ENCODE measurements at places on chromosomes 1 and 21.

DNA sequence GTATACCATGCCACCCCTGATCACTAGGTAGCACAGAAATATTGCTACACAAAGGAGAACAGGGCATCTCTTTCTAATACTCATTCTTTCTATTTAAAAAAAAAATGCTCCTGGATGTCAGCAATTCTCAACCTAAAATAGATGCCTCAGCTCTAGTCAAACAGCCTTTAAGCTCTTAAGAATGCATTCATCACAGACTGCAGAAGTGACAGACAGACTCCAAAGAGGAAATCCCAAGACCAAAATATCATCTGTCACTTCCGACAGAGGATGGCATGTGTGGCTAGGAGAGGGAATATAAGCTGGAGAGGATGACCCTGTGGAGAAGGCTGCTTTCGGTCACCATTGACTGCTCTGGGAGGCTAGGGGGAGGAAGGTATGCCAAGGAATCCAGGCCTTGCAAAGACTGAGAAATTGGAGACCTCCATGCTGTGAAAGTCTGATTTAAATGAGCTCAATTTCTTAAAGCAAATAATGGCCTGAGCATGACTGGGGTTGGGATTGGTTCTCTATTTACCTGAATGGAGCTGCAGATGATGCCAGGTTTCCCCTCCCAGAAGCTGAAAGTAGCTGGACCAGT is 277.4 kb downstream of the BRINP2 start:
- no peak for DNase-seq

DNA sequence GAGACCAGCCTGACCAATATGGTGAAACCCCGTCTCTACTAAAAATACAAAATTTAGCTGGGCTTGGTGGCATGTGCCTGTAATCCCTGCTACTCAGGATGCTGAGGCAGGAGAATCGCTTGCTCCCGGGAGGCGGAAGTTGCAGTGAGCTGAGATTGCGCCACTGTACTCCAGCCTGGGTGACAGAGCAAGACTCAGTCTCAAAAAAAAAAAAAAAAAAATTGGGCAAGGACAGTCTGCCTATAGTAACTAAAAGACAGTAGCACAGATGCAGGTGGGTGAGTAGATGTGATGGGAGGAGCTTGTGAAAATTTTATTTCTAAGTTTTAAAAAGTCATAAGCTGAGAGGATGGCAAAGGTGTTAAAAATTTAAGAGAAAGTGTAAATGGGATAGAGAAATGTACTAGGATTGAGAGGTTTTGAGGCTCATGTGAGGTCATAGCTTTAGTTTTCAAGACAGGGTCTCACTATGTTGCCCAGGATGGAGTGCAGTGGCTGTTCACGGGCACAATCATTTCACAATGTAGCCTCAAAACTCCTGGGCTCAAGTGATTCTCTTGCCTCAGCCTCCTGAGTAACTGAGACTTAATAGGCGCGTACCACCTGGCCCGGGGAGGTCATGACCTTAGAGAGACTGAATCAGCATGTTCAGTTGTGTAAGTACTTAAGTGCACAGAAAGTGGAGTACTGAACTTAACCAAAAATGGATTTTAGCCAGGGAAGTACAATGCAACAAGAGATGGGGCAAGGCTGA is 33.7 kb downstream of the PTP4A2 start:
- DNase-seq = no peak

DNA sequence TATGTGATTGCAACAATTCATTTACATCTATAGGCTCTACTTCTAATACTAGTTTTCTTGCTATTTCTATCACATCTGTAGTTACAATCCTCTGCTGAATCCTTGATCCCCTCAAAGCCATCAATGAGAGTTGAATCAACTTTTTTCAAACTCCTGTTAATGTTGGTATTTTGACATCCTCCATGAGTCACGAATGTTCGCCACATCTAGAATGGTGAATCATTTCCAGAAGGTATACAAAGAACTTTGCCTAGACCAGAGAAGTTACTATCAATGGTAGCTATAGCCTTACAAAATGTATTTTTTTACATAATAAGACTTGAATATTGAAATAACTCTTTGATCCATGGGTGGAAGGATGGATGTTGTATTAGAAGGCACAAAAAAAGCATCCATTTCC is 110.0 kb downstream of the AMY1C start:
- no peak for DNase-seq

DNA sequence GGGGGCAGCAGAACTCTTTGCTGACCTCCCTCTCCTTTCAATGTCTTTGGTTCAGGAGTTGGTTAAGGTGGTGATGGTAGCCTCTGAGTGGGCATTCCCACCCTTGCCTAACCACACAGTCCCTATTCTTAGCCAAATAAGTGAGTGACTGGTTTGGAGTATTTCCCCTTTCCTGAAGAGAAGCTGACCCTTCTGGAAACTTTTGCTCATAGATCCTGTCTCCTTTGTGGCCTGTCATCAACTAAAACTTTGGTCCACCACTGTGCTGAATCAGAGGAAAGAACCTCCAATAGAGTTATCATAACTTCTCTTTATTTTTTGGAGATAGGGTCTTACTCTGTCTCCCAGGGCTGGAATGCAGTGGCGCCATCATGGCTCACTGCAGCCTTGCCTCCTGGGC is 31.1 kb downstream of the C1orf21 start:
- DNase-seq = no peak

DNA sequence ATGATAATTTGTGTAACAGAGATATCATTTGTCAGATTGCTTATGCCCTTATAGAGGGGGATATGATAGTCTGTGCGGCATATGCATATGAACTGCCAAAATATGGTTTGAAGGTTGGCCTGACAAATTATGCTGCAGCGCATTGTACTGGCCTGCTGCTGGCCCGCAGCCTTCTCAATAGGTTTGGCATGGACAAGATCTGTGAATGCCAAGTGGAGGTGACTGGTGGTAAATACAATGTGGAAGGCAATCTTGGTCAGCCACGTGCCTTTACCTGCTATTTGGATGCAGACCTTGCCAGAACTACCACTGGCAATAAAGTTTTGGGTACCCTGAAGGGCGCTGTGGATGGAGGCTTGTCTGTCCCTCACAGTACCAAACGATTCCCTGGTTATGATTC is 82.4 kb downstream of the ZMYM4 start:
- no peak for DNase-seq

GRCh38 chr1:33616780-33617179 is 144.3 kb downstream of the ZSCAN20 start:
- no peak for DNase-seq

GRCh38 chr21:20024741-20025140 is 973.5 kb upstream of the NCAM2 start:
- no peak for DNase-seq

DNA sequence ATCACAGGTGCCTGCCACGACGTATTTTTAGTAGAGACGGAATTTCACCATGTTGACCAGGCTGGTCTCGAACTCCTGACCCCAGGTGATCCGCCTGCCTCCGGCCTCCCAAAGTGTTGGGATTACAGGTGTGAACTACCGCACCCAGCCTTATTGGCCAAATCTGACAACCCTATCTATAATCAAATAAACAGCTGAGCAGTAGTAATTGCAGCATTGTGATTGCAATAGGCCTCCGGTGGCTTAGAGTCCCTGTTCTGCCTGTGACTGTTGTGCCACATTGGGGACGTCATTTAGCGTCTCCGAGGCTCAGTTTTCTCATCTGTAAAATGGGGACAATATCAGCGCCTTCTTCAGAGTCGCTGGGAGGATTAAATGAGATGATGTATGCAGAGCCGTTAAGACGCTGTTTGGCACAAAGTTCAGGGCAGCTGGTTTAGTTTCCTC is 569 bp upstream of the CAPN2 start:
- no peak for DNase-seq

DNA sequence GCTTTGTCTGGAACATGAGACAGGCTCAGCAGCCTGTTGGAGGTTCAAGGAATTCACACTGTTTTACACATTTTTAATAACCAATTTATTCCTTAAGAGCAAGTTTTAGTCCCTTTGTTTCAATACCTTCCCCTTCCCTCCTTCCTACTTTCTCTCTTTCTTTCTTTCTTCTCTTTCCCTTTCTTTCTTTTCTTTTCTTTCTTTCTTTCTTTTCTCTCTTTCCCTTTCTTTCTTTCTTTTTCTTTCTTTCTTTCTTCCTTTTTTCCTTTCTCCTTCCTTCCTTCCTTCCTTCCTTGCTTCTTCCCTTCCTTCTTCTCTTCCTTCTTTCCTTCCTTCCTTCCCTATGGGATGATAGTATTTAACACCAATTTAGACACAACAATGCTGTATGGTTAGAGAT is 164.2 kb downstream of the CENPF start:
- no peak for DNase-seq

DNA sequence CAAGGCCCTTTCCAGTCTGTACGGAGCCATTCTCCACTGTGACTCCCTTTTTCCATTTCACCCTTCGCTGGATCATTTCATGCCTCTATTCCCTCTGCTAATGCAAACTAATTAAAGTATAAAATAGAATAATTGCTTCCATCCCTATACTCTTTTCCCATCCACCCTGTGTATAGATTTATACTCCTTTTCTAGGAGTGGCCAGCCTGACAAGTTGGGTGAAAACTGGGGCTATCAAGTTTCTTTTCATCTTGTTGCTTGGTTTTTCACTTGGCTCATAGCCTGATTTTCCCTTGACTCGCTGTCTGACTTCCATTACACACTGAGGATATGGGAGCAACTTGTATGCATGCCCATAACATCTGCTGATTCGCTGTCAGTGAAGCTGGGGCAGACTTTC is 107.0 kb downstream of the PLXNA2 start:
- DNase-seq = no peak

DNA sequence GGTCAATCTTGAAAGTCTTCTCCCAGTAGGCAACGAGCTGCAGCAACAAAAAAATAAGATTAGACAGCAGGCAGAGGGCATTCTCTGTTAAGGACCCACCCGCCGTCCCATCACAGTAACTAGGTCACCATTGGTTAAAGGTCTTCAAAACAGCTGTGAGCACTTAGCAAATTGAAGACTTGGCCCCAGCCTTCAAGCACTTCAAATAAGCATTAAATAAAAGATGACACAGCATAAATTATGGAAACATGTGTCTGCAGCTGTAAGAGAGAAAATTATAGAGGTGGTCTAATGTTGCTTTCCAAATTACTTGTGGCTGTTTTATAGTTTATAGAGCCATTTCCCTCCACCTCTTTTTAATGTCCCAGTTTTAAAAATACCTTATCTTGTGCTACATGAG is 61.2 kb downstream of the VANGL1 start:
- no peak for DNase-seq
